ENCODE measurements at places on chromosomes 12 and 14. TPM values are rescaled to one million over a fixed set of nuclear protein-coding genes. Genes with fewer than 3 reads are reported as not detected.

The MANSC4 gene
- not detected for total RNA-seq

DNA sequence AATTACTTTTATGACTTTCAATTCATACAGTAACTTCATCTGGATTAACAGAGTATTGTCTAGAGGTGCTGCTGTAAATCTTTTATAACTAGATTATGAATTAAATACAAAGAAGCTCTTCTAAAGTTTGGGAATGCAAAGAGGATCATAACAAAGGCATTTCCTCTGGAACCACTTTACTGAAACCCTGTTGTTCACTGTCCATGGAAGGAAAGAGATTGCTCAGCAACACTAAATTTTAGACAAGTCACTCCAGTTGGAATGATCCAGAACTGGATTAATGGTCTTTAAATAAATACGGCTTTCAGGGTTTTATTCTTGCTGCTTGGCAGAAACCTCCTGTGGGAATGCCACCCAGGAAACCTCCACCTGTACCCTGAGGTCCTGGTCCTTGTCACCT, 250.6 kb downstream of the KSR2 start:
- DNase-seq = no peak

GRCh38 chr14:54667764-54668163, 100.8 kb downstream of the SAMD4A start:
- no peak for DNase-seq

GRCh38 chr12:121430833-121431415, 31.0 kb downstream of the RNF34 start:
- no peak for DNase-seq

- no peak for DNase-seq
Observed at GRCh38 chr14:93765155-93765554, 23.1 kb downstream of the PRIMA1 start.

DNA sequence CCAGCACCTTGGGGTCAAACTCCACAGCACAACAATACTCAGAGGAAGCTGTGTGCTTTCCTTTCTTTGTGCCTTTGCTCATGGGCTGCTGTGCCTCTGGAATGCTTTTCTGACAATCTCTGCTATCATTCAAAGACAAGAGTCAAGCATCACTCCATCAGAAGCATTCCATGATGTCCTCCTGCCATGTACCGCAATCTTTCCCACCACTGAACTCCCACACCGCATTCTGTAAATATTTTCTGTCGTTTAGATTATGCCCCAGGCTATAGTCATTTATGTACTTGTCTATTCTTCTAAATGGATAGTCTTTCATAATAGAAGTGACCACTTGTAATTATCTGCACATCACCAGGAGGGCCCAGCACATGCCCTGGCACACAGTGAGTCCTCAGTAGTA, 327.8 kb downstream of the PDZRN4 start:
- DNase-seq = no peak

- no peak for DNase-seq
Observed at GRCh38 chr14:55005071-55005470, 21.8 kb downstream of the WDHD1 start.

DNA sequence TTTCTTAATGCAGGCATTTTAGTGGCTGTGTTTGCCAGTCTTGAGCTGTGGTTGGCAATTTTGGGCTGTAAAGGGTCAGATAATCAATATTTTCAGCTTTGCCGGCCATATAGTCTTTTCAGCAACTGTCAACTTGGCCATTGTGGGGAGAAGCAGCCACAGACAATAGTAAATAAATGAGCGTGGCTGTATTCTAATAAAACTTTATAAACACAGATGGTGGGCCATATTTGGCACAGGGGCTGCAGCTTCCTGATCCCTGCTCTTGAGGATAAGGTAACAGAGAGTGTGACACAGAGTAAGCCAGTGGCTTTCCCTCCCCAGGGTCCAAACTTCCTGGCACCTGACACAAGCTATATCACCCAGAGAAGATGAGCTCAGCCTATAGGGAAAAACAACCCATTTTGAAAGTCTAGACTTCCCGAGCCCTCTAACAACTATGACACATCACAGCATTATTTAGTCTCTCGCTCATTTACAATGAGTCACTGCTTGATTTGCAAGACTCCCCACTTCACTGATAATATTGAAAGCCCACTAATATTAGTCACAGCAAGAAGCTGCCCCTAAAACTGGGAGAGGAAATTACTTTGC, 163.1 kb upstream of the TMPO start:
- DNase-seq = peak; percentile 72

DNA sequence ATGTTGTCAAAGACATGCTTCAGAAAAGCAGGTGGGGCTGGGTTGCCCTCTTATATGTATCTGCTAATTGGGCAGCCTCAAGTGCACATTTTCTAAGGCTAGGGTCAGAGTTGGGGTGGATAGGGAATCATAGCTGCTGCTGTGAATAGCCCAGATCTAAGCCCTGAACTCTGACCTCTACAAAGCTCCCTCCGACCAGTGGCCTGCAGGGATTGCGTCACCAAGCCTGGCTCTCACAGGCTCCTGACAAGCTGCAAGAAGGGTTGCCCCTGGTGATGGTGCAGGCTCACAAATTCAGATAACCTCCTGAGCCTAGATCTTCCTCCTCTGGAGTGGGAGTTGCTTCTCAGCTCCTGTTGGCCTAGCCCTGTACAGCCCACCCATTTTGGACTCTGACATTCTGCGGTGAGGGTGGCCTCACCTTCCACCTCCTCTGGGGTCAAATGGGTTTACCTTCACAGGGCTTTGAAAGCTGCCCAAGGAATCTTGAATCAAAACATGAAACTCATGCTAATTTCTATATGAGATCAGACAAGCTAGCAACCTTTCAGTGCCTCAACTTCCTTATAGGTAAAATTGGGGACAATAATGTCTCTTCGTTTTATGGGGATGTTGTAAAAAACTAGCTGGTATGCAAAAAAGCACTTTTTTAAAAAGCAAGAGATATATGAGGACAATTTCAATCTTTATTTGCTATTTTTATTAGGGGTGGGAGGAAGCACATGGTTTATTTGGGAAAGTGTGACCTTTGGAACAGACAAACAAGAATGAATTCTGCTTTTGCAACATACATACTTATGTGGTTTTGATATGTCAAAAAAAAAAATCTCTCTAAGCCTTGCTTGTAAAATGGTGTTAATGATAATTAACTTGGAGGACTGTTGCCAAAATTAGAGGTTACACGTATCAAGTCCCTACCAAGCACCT, 4.9 kb upstream of the SUSD6 start:
- DNase-seq = no peak
